ENCODE measurements at places on chromosomes 3 and 15. TPM values are rescaled to one million over a fixed set of nuclear protein-coding genes. Genes with fewer than 3 reads are reported as not detected.

SYNM gene
- 2.4 TPM for total RNA-seq

CGNL1 gene
- total RNA-seq: 0.50 TPM

SAMD7 gene
- not detected for total RNA-seq

KBTBD13 gene
- not detected for total RNA-seq

PLA2G4D gene
- total RNA-seq: 1.4 TPM

POLG gene
- 43.6 TPM for total RNA-seq

TP63 gene
- 0.65 TPM for total RNA-seq

GABRR3 gene
- not detected for total RNA-seq

- peaks cover 21% of the 10 kb centered on the region for H3K4me1 ChIP-seq
- H3K27ac ChIP-seq: no peak overlapping the region
Measured at GRCh38 chr15:40114218-40114617, 5.5 kb upstream of the BMF start.

DNA sequence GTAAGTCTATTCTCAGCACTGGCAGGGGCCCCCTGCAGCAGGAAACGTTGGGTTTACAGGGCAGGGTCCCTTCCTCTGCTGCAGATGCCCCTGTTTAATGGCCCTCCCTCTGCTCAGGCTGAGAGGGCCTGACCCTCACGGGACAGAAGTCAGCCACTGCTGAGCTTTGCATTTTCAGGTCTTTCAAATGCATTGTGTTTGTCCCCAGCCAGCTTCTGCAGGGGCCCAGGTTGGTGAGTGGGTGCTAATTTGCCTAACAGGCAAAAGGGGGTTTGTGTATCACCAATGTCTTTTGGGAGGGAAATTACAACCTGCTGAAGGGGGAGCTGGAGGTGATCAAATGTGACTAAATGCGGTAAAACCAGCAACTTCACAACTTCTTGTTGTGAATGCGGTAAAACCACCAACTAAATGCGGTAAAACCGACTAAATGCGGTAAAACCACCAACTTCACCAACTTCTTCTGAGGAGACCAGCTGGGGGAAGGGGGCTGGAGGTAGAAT, 44.8 kb upstream of the UBE2E1 start:
- H3K36me3 ChIP-seq: no peaks in the 10 kb centered on the region
- no peak overlapping the region for H3K4me3 ChIP-seq
- H3K27ac ChIP-seq: no peak overlapping the region
- H3K27me3 ChIP-seq: no peaks in the 10 kb centered on the region
- no peaks in the 10 kb centered on the region for H3K4me1 ChIP-seq

DNA sequence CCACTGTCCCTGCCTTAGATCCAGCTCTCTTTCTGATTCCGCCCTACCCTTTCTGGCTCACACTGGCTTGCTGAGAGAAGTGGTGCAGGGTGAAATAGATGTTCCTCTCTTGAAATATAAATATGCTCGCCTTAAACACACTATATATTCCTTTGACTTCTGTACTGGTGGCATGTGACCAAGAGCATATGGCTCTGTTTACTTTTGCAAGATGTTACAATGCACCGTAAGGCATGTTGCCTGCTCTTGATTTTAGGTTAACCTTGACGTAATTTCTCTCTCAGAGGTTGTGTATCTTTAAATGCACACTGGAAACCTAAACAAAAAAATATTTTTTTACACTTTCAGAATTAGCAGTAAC, 749 bp downstream of the RSRC1 start:
- H3K27me3 ChIP-seq: no peaks in the 10 kb centered on the region
- no peak for DNase-seq
- H3K4me3 ChIP-seq: peak overlapping the region; percentile 84
- peaks cover 28% of the 10 kb centered on the region for H3K4me1 ChIP-seq
- H3K36me3 ChIP-seq: 0 out of 2 replicates have a peak, but pooled peaks cover 3% of the 10 kb centered on the region
- peak overlapping the region; percentile 83 for H3K27ac ChIP-seq

DNA sequence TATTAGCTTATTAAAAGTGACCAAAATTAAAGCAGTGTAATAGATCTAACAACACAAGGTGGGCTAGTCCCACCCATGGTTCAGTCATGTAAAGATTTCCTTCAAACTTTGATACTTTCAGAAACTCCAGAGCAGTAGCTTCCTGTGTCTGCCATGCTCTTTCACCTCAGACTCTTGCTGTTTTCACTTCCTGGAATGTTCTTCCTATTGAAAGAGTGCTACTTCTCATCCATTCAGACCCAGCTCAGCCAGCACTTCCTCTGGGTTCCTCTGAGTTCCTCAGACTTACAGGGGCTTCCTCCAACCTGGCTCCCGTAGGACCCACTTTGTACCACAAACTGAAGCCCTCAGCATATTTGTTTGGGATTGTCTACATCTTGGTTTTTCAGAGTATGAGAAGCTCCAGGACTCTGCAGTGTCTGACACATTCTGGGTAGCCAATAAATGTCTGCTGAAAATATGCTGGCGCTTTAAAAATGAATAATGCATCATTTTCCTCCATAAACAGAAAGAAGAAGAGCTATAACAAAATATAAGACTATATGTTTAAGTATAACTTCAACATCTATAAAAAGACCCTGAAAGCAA, 18.0 kb downstream of the NCEH1 start:
- H3K27ac ChIP-seq: peak overlapping the region; percentile 17
- H3K36me3 ChIP-seq: 0 out of 2 replicates have a peak, but pooled peaks cover 10% of the 10 kb centered on the region

- H3K36me3 ChIP-seq: no peaks in the 10 kb centered on the region
- no peaks in the 10 kb centered on the region for H3K27me3 ChIP-seq
- no peak overlapping the region for H3K4me3 ChIP-seq
- no peak for DNase-seq
- H3K4me1 ChIP-seq: no peaks in the 10 kb centered on the region
Measured at GRCh38 chr3:149018247-149018646, 26.9 kb downstream of the GYG1 start.

- DNase-seq: no peak
- H3K4me3 ChIP-seq: no peak overlapping the region
- H3K36me3 ChIP-seq: no peaks in the 10 kb centered on the region
- H3K4me1 ChIP-seq: peaks cover 54% of the 10 kb centered on the region
- no peak overlapping the region for H3K27ac ChIP-seq
Measured at GRCh38 chr15:66838671-66839239, 136.7 kb downstream of the SMAD6 start.

GRCh38 chr3:69400683-69401082, 14.8 kb upstream of the FRMD4B start:
- H3K27ac ChIP-seq: no peak overlapping the region
- H3K36me3 ChIP-seq: no peaks in the 10 kb centered on the region
- no peaks in the 10 kb centered on the region for H3K27me3 ChIP-seq
- DNase-seq: no peak

DNA sequence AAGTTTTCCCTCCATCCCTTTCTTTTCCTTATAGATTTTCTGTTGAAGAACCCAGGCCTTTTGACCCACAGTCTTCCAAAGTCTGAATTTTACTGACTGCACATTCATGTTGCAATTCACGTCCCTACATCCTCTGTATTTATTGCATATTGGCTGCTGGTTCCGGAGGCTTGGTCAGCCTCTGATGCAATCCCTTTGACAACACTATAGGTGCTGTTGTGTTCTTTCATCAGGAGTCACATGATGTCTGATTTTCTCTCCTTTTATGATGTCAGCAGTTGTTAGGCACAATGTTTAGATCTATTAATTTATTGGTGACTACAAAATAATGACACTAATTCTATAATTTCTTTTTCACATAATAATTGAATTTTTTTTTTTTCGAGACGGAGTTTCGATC, 8.7 kb downstream of the CYP1A1 start:
- no peaks in the 10 kb centered on the region for H3K27me3 ChIP-seq
- H3K36me3 ChIP-seq: no peaks in the 10 kb centered on the region
- no peak for DNase-seq
- H3K4me3 ChIP-seq: no peak overlapping the region
- H3K4me1 ChIP-seq: no peaks in the 10 kb centered on the region

GRCh38 chr3:11306817-11307589, 34.8 kb downstream of the ATG7 start:
- H3K27ac ChIP-seq: no peak overlapping the region
- H3K4me1 ChIP-seq: peaks cover 15% of the 10 kb centered on the region

DNA sequence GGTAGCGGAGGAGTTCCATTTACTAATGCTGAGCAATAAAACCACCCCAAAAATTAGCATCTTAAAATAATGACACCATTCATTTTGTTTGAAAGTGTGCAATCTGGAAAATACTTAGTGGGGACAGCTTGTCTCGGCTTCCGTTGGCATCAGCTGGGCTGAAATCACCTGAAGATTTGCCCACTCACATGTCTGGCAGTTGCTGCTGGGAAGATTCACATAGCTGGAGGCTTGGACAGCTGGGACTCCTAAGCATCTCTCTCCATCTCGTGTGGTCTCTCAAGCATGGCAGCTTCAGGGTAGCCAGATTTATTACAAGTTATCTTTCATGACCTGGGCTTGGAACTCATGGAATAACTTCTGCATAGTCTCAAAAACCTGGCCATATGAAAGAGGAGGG, 38.4 kb upstream of the BFSP2 start:
- H3K36me3 ChIP-seq: no peaks in the 10 kb centered on the region
- no peaks in the 10 kb centered on the region for H3K4me1 ChIP-seq
- H3K27me3 ChIP-seq: peaks cover 55% of the 10 kb centered on the region
- no peak overlapping the region for H3K27ac ChIP-seq

DNA sequence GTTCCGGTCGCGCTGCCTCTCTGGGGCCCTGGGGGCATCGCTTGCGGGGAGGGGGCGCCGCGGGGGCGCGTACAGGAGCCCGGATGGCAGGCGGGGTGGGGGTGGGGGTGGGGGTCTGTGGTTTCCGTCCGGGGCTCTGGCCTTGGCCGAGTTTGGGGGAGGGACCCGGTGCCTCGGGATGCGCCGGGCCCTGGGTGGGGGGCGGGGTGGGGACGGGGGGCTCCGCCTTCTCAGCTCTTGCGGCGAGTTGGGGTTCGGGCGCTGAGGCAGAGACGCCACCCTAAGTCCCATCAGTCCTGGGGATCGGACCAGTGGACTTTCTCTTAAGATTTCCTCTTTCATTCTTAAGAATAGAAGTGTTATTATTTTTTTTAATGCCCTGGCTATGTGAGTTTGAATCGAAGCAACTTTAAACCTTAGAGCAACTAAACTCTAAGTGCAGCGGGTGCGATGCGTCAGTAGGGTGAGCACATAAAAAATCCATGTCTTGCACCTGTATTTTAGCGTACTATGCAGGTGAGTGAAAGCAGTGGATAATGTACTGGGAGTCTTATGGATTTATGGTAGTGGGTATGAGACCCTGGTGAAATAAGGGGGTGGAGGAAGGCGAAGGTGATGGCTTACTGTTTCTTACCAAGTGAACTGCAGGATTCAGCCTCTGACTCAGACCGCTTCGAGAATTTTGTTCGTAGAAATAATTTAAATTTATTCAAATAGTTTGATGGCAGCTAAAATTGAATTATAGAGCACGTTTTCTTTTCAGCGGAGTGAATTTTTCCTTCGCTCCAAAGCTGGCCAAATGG, 762 bp downstream of the CTNNB1 start:
- no peaks in the 10 kb centered on the region for H3K27me3 ChIP-seq
- peaks cover 31% of the 10 kb centered on the region for H3K4me1 ChIP-seq
- H3K27ac ChIP-seq: peak overlapping the region; percentile 89
- peak; percentile 17 for DNase-seq
- peaks cover 12% of the 10 kb centered on the region for H3K36me3 ChIP-seq

- H3K27ac ChIP-seq: no peak overlapping the region
- no peak overlapping the region for H3K4me3 ChIP-seq
- DNase-seq: no peak
- H3K27me3 ChIP-seq: no peaks in the 10 kb centered on the region
Measured at GRCh38 chr3:64459711-64460110, 228.1 kb downstream of the ADAMTS9 start.

GRCh38 chr3:47573190-47574172, 5.2 kb downstream of the CSPG5 start:
- DNase-seq: no peak
- H3K4me3 ChIP-seq: no peak overlapping the region
- H3K27me3 ChIP-seq: peaks cover 10% of the 10 kb centered on the region
- H3K27ac ChIP-seq: no peak overlapping the region
- H3K4me1 ChIP-seq: no peaks in the 10 kb centered on the region

DNA sequence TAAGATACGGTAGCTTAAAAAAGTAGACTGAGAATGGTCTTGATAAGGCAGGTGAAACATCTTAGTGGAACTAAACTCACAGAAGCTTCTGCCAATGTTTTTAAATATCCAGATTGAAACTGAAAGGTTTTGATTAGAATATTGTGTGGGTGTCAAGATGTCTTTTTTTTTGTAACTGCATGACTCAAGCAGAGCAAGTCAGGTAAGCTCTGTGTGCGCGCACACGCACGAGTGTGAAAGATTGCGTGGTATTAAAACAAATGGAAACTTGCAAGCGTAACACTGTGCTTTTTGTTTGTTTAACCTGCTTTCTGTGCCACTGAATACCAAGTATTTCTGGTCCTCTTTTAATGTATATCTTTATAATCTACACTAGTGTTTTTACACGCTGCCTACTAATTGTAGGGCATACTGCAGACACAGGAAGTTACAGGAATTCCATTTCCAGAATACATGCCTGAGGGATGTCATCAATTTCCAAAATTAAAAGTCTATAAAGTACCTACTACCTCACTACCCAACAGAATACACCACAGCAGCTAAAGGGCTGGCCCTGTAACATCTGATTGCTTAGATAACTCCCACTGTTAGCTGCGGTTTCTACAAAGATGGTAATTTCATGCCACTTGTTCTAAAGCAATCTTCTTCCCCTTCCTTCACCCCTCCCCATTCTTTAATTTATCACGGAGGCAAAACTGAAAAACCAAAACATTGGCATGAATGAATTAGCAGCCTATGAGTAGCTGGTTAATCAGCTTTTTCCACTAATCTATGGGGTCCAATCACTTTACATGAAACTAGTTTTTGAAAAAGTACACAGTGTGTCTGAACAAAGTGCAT, 472.8 kb downstream of the SHQ1 start:
- no peak overlapping the region for H3K27ac ChIP-seq
- H3K36me3 ChIP-seq: no peaks in the 10 kb centered on the region
- no peak overlapping the region for H3K4me3 ChIP-seq
- H3K27me3 ChIP-seq: no peaks in the 10 kb centered on the region

- no peaks in the 10 kb centered on the region for H3K36me3 ChIP-seq
- no peak overlapping the region for H3K27ac ChIP-seq
- H3K27me3 ChIP-seq: no peaks in the 10 kb centered on the region
- no peaks in the 10 kb centered on the region for H3K4me1 ChIP-seq
- H3K4me3 ChIP-seq: no peak overlapping the region
Measured at GRCh38 chr3:3664935-3665334, 134.3 kb upstream of the LRRN1 start.

GRCh38 chr3:64266983-64267382, 41.7 kb upstream of the PRICKLE2 start:
- no peaks in the 10 kb centered on the region for H3K27me3 ChIP-seq
- no peaks in the 10 kb centered on the region for H3K4me1 ChIP-seq
- no peak for DNase-seq
- no peak overlapping the region for H3K4me3 ChIP-seq
- H3K36me3 ChIP-seq: no peaks in the 10 kb centered on the region

GRCh38 chr15:89149501-89150101, 61.3 kb downstream of the ABHD2 start:
- H3K27ac ChIP-seq: no peak overlapping the region
- no peak overlapping the region for H3K4me3 ChIP-seq
- H3K27me3 ChIP-seq: no peaks in the 10 kb centered on the region
- H3K36me3 ChIP-seq: peaks cover 18% of the 10 kb centered on the region
- DNase-seq: no peak

Data from PC-9 (cell line).